ENCODE measurements at places on chromosomes 1 and 21. TPM values are rescaled to one million over a fixed set of nuclear protein-coding genes. Genes with fewer than 3 reads are reported as not detected.

Gene SH3BP5L
- total RNA-seq: 19.7 TPM

Gene RCSD1
- total RNA-seq: 61.7 TPM

Gene REN
- total RNA-seq: not detected

Gene TCP10L
- 0.65 TPM for total RNA-seq

DNA sequence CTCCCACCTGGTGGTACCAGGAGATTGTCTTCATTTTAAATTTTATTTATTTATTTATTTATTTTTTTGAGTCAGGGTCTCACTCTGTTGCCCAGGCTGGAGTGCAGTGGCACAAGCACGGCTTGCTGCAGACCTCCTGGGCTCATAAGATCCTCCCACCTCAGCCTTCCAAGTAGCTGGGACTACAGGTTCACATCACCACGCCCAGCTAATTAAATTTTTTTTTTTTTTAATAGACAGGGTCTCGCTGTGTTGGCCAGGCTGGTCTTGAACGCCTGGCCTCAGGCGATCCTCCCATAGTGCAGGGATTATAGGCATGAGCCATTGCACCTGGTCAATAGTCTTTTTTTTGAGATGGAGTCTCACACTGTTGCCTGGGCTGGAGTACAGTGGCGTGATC is 8.5 kb downstream of the SLFNL1 start:
- DNase-seq: no peak
- no peaks in the 10 kb centered on the region for H3K27me3 ChIP-seq
- no peaks in the 10 kb centered on the region for H3K4me1 ChIP-seq

Gene GNAT2
- total RNA-seq: 0.31 TPM

Gene INSRR
- 0.05 TPM for total RNA-seq

DNA sequence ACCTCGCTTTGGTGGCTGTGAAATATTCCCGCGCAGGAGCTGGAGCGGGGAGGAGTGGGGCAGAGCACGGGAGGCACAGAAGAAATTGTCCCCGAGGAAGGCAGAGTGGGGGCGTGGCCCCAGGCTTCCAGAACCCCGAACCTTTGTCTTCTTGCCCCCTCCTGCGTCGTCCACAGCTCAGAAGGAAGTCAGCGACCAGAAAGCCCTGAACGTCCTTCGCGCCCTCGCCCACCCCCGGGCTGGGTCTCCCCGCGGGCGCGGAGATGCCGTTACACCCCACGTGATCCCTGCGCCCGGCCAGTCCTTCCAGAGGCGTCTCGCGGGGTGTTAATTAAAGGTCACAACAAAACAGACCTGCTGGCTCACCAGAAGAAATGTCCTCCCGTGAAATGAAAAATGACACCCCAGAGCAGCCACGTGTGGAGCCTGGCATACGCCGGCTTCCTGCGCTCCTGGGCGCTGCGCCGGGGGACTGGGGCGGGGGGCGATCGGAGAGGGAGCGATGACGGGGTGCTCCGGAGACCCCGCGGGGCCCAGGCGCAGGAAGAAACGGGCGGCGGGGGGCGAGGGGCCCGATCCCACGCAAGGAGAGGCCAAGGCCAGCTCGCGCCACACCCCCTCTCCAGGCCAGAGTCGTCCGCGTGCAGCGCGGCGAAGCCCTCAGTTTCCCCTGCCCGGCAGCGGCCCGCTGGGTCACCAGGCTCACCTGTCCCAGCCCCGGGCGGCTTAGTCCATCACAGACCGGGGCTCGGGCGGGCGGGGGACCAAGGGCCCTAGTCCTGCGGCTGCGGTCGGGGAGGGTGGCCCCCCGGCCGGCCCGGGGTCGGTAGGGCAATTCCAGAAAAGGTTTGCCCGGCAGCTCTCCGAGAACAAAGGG is 995 bp upstream of the KIF26B start:
- H3K36me3 ChIP-seq: no peaks in the 10 kb centered on the region
- H3K27me3 ChIP-seq: peaks cover 61% of the 10 kb centered on the region
- H3K4me1 ChIP-seq: peaks cover 22% of the 10 kb centered on the region
- peak; percentile 20 for DNase-seq
- no peak overlapping the region for H3K27ac ChIP-seq
